Stimulated activated CD4-positive, alpha-beta T cell treated with anti-CD3 and anti-CD28 coated beads, TNF-alpha, amount 100 ng/mL, for 4 hours (primary cell): ENCODE measurements at places on chromosomes 3 and 15.

DNA sequence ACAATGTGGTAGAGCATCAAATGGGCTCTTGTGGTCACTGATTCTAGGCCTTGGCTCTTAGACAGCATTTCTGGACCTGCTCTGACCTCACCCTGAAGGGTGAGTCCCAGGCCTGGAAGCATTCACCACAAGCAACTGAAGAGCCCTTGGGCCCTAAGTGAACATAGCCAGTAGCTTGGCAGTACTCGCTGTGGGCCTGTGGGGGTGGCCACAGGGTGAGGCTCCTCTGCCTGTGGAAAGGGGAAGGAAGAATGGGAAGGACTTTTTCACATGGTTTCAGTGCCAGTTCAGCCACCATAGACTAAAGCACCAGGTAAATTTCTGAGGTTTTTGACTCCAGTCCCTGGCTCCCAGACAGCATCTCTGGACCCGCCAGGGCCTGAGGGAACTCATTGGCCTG, 5.1 kb upstream of the ZSCAN2 start:
- no peak for DNase-seq

- no peak for DNase-seq
Measured at GRCh38 chr3:87247430-87247773, 20.3 kb downstream of the CHMP2B start.

- no peak for DNase-seq
Measured at GRCh38 chr3:155791190-155791589, 14.9 kb downstream of the C3orf33 start.

DNA sequence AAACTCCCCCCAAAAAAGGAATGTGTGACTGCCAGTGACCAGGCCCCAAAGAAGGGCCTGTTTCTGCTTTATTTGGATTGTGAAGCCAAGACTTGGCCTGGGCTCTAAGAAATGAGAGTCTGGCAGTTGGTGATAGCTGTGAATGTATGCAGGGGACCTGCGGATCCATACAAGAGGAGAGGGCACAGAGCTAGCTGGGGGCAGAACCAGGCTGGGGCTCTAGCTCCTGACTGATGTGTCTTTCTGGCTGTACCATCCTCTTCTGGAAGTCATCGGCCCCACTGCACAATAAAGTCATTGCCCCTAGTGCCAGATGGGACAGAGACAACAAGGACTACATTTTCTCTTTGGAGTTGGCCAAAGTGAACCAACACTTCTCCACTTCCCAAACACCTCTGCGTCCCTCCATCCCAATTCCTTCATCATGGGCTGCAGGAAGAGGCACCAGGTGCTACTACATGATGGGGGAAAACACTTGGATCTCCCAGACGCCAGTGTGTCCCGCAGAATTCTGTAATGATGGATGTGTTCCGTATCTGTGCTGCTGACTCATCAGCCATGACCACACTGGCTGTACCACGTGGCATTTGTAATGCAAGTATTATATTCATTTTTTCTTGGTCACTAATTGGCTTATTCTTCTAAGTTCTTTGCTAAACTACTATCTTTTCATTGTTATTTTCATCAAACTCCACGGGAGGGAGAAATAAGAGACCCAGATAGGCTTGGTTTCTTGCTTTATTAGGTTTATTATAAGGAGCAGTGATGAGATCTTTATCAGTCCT, 1.7 kb upstream of the PLA2G4F start:
- no peak for DNase-seq

DNA sequence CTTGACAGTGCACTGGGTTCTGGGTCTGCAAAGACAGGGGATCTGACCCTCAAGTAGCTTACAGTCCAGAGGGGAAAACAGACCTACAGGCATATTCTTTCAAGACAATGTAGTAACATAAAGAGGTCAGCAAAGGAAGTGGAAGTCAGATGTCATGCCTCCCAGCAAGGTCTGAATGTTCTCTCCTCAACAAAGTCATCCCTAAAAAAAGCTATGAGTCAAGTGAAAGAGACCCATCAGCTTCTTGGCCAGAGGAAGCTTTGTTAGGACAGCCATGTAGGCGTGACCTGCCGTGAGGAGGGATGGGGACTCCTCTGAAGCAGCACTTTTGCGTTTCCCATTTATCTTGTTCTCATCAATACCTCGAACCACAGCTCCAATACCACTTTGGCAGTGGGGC, 331.6 kb upstream of the NR2F2 start:
- no peak for DNase-seq

DNA sequence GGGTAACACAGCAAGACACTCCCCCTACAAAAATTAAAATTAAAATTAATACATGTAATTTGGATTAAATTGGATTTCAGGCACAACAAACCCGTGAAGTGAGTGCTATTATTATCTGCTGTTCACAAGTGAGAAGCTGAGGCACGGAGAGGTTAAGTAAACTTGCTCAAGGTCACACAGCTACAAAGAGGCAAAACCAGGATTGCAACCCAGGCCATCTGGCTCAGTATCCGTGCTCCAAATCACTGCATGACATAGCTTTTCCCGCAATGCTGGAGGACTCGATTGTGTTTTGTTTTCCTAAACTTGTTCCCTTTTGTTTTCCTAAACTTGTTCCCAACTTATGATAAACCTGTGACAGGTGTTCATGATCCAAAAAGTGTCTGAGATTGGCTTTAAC, 19.9 kb upstream of the C15orf39 start:
- no peak for DNase-seq

DNA sequence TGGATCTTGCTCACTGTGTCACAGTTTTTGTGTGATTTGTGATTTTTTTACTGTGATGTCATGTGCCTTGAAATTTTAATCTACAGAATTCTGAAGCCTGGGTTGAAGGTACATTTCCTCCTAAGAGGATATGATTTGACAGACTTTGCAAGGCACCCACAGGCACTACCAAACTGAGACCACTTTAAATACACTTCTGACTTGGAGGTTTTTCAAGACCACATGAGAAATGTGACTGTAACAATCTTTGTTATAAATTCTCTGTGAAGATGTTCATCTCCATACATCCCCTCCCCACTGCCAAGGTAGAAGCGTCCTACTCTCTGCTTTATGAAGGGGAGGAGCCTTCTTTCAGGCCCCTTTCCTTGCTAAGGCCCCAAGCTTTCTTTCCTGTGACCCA, 22.8 kb downstream of the UBXN7 start:
- no peak for DNase-seq

- no peak for DNase-seq
Measured at GRCh38 chr3:180215866-180216265, 179.1 kb upstream of the PEX5L start.

GRCh38 chr3:47578119-47578632, 489 bp downstream of the CSPG5 start:
- no peak for DNase-seq
